ENCODE measurements at places on chromosomes 12 and 14. TPM values are rescaled to one million over a fixed set of nuclear protein-coding genes. Genes with fewer than 3 reads are reported as not detected.

The HEATR5A gene
- total RNA-seq, result 42.1 TPM

The HOXC10 gene
- not detected for total RNA-seq

GRCh38 chr12:33156042-33156441, 259.5 kb upstream of the PKP2 start:
- DNase-seq, result no peak

GRCh38 chr12:127820271-127820670, 446.7 kb upstream of the TMEM132C start:
- no peak for DNase-seq
